Stimulated activated CD4-positive, alpha-beta T cell treated with anti-CD3 and anti-CD28 coated beads, Interleukin-4, amount 100 ng/mL, for 4 hours (primary cell): ENCODE measurements at places on chromosomes 12 and 14.

DNA sequence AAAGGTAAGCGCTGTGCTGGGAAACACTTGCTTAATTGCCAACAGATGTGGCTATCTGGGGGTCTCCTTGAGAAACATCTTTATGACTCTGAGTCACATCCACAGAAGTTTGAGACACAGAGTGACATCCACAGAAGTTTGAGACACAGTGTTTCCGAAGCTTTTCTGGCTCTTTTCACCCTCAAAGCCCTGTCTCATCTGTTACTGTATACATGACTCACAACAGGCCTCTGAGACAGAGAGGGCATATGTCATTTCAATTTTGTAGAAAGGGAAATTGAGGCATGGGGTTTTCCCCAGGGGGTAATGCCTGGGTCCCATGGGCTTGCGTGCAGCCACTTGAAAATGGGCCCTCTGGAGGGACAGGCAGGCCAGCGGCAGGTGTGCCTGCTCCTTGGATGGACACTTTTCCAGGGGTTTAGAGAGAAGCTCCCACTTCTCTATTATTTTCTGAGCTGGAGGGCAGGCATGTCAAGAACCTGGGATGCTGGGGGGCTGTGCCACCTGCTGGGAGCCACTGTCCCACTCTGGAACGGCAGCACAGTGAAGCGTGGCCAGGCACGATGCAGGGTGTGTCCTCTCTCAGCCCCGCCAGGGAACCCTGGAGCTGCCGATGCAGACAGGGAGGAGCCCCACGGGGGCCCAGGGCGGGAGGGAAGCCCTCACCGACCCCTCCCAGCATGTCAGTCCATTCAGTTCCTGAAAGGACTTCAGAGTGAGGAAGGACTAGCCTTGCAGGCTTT lies 111.3 kb upstream of the FKBP4 start:
- DNase-seq = no peak

DNA sequence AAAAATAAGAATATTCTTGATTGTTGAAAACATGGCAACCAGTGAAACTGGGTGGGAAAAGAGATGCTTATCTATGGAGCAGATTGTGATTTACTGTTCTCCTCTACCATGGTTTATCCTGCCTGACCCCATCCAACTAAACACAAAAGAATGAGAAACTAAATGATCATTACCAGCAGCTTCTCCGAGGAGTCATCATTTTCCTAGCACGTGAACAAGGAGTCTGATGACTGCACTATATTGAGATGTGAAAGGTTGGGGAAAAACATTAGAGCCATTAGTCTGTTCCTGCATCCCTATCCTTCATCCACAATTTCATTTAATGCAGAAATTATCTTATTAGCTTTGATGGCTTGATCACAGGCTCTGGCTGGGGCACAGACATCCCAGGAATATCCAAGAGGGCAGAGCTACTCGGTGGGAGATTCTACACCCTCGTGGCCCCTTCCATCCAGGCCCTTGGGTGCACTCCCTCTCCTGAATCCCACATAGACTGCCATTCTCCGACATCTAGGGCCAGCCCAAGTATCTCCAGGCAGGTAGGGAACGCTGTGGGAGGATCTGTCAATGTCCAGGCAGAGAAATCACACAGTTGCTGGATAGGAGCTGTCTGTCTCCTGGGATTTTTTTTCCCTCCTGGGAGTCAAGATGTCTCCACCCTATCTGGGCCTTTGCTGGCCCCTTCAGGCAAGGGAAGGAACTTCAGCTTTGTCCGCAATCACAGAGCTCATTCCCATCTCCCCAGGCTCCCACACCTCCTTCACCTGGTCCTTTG lies 43.3 kb upstream of the DHRS4 start:
- no peak for DNase-seq

GRCh38 chr14:102795060-102795925 lies 18.0 kb downstream of the TRAF3 start:
- DNase-seq = peak; percentile 28

GRCh38 chr14:39474416-39474911 lies 42.2 kb upstream of the FBXO33 start:
- DNase-seq = no peak

DNA sequence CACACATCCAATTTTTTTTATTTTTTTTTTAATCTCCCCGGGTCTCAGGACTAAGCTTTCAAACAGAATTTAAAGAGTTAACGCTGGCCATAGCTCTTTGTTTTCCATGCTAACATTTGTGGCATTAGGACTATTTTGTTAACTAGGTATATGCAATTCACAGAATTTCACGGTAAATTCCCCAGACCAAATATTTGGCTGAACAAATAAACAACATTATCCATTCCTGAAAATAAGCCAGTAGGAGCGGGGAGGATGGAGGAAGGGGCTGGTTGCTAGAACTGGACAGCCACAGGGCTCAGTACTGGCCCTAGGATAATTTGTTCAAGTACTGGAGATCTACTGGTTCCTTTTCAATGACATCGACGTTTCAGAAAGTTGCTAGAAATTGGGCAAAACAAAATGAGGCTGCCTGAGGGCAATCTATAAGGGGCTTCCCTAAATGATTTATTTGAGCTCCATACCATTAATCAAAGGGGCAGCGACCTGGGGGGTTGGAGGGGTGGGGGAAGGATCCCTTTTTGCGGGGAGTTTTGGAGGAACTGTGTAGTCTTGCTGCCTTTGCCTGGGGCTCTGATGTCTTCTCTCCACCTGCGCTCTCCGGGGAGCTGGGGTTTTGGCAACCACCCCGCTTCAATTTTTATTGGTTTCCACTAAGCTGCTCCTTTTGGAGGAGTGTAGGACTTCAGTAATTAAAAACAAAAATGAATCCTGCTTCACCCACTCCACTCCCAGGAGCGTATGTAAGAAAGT lies 9.0 kb downstream of the BMP4 start:
- DNase-seq = no peak

DNA sequence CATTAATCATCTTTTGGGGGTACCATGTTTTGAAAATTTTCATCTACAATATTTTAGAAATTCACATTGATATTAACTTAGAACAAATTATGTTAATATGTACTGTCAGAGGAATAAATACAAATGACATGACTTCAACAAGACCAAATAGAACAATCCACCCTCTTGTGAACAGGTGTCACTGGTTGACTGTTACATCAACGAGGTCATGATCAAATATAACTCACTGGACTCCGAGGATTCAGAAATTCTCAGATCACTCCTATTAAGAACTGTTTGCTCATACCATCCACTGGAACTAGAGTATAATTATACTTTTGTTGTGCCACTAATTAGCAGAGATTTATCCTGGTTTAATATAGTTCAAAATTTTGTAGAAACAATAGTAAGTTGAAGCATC lies 318.8 kb downstream of the PRKD1 start:
- DNase-seq = no peak

- no peak for DNase-seq
These were observed 465.7 kb upstream of the MGAT4C start for GRCh38 chr12:86721713-86722397.

DNA sequence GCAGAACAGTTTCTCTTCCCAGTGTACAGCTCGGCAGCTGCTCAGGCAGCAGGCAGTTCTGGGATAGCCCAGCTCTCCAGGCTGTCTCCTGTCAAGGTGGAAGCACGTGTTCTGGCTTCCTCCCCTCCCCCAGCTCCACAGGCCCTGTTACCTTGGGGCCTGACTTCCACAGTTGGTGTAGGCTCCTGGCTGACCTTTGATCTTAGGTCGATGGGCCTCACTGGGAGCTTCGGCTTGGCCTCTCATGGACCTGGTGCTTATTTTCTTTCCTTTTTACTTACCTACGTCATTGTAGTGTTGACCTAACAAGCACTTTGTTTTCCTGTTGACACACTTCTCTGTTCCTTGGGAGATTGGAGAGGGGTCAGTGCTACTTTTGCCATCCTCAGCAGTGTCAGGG lies 17.0 kb downstream of the DLST start:
- no peak for DNase-seq

DNA sequence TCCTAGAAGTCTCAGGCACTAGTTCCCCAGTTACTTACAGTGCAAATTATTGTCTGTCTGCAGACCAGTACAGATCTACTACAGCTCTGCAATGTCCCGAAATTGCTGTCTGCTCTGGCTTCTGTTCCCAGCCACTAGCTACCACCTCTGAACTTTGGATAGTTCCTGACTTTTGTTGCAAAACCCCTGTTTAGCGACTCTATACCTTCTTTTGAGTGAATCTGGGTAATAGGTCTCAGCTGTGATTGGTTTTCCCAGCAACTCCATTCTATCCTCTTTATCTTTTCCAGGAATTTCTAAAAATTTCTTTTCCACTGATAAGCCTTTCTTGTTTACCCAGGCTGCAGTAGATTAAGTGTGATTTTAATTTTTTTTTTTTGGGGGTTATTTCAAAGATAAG lies 16.8 kb downstream of the KCNJ8 start:
- no peak for DNase-seq

DNA sequence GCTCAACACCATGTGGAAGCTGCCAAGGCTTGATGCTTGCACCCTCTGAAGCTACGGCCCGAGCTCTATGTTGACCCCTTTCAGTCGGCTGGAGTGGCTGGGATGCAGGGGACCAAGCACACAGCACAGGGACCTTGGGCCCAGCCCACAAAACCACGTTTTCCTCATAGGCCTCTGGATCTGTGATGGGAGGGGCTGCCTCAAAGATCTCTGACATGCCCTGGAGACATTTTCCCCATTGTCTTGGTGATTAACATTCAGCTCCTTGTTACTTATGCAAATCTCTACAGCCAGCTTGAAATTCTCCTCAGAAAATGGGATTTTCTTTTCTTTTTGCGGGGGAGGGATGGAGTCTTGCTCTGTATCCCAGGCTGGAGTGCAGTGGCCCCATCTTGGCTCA lies 46.3 kb downstream of the MON2 start:
- DNase-seq = no peak

DNA sequence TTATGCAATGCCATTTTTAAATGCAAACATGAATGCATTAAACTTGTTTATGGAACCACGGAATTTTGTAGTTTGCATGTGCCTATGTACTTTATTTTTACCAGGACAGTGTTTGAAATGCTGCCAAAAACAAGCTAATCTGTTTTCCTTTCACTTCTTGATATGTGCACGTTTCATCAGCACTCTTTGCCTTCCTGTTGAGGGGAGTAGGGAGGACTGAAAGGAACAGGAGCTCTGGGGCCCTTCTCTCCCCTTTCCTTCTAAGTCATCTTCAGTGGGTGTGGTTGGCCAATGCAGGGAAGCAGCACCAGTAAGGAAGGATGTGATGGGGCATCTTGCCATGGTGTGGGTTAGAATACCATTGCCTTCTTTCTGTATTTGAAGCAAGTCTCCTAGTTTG lies 12.1 kb upstream of the PPP4R4 start:
- DNase-seq = no peak

- peak; percentile 78 for DNase-seq
These were observed 1.4 kb upstream of the SLC2A13 start for GRCh38 chr12:40107098-40107802.

GRCh38 chr12:69430942-69431590 lies 39.1 kb upstream of the FRS2 start:
- DNase-seq = no peak

- peak; percentile 100 for DNase-seq
These were observed at the start of gene CCNK for GRCh38 chr14:99480917-99481744. CCNK (plus strand) TSS chr14:99481409; CDS start chr14:99492678, 11,269 bp downstream.

DNA sequence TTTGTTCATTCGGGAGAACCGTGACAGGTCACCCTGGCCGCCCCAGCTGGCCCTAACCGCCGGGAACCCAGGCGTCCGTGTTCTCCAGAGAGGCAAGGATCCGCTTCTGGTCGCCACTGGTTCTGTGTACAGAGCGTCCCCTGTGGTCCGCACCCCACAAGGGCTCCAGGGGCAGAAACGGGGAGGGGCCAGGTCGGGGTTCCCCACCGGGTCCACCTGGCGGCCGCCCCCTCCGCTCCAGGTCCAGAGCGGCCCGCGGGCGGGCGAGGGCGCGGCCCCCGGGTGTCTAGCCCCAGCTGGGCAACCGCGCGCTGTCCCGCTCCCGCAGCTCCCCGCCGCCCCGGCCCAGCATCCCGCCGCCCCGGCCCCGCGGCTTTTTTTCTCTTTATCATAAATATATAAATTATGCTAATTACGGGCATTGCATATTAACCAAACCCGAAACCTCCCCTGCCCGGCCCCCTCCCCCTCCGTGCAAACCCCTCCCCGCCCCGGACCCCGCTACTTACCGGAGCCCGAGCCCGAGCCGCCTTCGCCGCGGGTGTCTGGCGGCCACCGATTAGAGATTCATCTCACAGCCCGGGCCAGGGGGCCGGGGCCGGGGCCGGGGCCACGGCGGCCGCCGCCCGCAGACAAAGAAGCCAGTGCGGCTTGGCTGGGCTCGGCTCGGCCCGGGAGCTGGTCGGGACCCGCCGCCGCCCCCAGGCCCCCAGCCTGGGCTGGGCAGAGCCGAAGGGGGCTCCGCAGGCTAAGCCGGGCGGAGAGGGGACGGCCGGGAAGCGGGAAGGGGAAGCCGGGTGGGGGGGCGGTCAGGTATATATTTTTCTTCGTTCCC lies 512 bp downstream of the POU6F1 start:
- peak; percentile 47 for DNase-seq

DNA sequence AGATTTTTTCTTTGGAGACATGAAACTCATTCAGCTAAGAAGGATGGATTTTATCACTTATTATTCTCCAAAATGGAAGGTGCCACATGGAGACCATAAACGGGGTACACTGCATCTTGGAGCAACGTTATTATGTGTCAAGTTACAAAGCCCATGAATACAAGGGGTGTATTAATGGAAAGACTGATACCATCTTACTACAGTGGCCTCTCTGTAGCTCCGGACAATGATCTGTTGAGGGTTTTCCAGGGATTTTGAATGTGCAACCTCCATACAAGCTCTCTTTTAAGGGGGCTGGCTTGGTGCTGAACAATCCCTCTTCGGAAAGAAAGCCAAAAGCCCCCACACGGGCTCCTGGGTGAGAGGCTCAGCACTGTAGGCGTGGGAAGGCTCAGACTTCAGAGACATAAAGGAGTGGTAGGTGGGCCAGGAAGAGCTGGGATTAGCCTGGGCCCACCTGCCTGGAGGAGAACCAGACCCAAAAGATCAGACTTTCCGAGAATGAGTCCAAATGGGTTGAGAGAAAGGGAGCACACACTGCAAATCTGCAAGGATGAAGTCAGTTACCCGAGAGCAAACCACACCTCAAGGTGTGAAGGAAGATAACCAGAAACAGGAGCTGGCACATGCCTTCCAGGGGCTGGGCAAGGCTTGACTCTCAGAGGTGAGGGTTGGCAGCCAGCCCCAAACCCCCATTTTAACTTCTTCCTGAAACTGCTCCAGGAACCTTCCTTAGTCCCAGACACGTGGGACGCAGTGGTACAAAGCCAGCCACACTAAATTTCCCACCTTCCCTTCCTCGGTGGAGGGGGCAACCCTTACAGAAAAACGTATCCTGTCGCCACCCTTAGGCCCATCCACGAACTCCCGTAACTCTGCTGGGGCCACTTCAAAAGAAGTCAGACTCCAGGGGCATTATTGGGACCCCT lies 1.5 kb downstream of the VPS37B start:
- DNase-seq = no peak

- DNase-seq = peak; percentile 17
These were observed 1.6 kb downstream of the CACNA1C start for GRCh38 chr12:2054091-2055018.

DNA sequence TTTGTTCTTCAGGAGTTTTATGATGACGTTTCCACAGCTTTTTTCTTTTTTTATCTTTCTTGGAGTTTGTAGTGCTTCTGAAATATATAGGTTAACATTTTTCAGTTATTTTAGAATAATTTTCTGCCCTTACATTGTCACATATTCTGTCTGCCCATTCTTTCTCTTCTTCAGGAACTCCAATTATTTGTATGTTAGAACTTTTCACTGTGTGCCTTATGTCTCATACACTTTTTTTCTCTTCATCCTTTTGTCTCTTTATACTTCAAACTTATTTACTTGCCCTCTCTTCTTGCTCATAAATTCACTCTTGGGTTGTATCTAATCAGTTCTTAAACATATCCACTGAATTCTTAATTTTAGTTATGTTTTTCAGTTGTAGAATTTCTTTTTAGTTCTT lies 105.3 kb downstream of the ARID2 start:
- no peak for DNase-seq
